ENCODE measurements at places on chromosomes 7 and 10.

DNA sequence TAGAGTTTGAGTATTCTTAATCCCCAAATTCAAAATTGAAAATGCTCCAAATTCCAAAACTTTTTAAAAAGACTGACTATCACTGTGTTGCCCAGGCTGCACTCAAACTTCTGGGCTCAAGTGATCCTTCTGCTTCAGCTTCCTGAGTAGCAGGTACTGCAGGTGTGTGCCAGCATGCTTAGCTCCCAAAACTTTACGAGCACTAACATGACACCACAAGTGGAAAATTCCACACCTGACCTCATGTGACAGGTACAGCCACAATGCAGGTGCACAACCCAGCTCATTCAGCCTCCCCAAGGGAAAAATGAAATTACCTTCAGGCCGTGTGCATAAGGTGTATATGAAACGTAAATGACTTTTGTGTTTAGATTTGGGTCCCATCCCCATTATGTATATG lies 16.5 kb downstream of the CDC123 start:
- no peak for DNase-seq
- H3K27me3 ChIP-seq = no peaks in the 10 kb centered on the region
- H3K4me3 ChIP-seq = no peak overlapping the region
- H3K36me3 ChIP-seq = peaks cover 20% of the 10 kb centered on the region
- H3K27ac ChIP-seq = no peak overlapping the region

GRCh38 chr7:28490831-28491230 lies 78.5 kb downstream of the CREB5 start:
- no peak overlapping the region for H3K27ac ChIP-seq
- H3K4me3 ChIP-seq = no peak overlapping the region
- DNase-seq = no peak

- H3K27ac ChIP-seq = no peak overlapping the region
- H3K36me3 ChIP-seq = no peaks in the 10 kb centered on the region
- H3K4me3 ChIP-seq = no peak overlapping the region
- no peaks in the 10 kb centered on the region for H3K27me3 ChIP-seq
These were observed 26.6 kb downstream of the LRRC4 start for GRCh38 chr7:128004623-128005022.

GRCh38 chr10:9158675-9159074 lies 1104.2 kb downstream of the GATA3 start:
- H3K4me3 ChIP-seq = no peak overlapping the region
- H3K36me3 ChIP-seq = no peaks in the 10 kb centered on the region
- DNase-seq = no peak
- H3K27me3 ChIP-seq = no peaks in the 10 kb centered on the region
- no peak overlapping the region for H3K27ac ChIP-seq

All from sigmoid colon (tissue), 7 donors.